ENCODE measurements at places on chromosomes 6 and 20.

DNA sequence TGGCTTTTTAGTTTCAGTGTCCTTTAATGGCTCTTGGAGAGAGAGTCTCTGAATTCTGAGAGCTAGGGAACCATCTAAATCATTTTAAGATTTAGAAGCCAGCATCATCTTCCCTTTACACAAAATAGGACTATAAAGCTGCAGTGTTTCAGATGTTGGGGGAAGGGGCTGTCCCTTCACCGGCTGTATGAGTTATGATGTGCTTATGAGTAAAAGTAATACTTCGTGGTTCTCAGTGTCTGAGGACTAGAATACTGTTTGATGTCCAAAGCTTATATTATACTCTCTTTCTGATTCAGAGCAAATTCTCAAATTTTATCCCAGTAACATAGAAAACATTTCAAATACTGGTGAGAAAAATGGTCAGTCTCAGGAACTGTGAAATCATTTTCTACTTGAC, 63.5 kb upstream of the FAM8A1 start:
- DNase-seq, result no peak

DNA sequence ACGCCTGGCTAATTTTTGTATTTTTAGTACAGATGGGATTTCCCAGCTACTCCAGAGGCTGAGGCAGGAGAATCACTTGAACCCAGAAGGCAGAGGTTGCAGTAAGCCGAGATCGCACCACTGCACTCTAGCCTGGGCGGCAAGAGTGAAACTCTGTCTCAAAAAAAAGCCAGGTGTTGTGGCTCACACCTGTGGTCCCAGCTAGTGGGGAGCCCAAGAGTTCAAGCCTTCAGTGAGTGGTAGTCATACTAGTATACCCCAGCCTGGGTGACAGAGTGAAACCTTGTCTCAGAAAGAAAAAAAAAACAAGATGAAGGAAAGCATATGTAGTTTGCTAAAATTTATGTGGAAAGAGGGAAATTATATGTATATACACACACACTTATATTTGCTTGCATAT, 20.0 kb upstream of the POU5F1 start:
- no peak for DNase-seq

- no peak for DNase-seq
Measured at GRCh38 chr20:50247196-50248094, 56.8 kb downstream of the CEBPB start.

GRCh38 chr6:51678905-51679620, 408.4 kb downstream of the PKHD1 start:
- DNase-seq, result no peak

- no peak for DNase-seq
Measured at GRCh38 chr6:13178107-13178506, 150.2 kb downstream of the TBC1D7 start.

- no peak for DNase-seq
Measured at GRCh38 chr6:7894262-7895124, 16.1 kb downstream of the TXNDC5 start.

DNA sequence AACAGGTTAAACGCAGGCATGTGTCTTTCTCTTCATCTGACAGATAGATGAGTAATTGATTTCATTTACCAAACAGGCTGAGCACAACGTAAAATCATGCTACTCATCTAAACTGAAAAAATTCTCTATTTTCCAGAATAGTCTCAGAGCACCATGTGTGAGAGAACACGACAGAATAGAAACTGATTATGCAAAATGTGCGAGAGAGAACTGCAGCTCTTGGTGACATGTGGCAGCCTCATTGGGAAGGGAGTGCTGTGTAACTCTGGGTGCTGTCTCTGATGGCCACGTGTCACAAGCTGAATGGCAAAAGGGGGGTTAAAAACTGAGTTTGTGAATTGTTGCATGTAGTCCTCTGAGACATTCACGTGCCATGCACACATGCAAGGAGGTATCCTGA, 143.7 kb upstream of the ATXN1 start:
- DNase-seq, result no peak

DNA sequence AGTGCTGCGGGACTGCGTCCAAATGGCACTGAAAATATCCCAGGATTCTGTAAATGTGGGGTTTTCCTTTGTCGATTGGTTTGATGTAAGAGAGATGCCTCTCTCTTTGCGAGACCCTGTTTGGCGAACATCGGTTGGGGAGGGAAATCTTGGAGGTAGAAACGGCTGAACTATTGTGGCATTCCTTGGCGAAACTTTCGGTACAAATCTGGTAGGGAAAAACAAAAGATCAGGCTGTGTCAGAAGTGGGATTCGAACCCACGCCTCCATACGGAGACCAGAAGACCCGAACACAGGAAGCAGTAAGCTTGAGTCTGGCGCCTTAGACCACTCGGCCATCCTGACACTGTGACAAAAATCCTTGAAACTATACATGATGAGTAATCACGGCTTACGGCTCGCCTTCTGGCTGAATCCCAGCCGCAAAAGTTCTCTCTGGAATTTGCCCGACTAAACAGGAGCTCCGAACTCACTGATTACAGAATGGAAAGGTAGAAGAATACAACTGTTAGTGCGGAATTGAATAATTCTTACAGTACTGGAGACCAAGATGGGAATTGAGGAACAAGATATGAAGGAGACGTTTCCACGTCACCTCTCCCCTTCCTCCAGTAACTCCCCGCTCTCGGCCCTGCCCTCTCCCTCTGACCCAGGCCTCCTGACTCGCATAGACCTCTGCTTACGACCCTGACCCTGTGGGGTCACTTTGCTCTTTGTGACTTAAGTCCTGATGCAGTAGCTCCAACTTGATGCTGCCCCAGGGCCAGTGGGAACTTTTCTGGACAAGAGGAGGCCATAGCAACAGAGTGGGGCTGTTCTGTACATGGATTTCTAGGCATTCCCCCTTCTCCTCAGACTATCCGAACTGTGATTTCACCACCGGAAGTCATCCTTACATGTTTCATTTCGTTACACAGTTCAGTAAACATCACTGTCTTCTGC, 132.8 kb upstream of the ZNF184 start:
- DNase-seq, result peak; percentile 77

- DNase-seq, result peak; percentile 30
Measured at GRCh38 chr20:35518955-35519354, 10.5 kb downstream of the C20orf173 start.

DNA sequence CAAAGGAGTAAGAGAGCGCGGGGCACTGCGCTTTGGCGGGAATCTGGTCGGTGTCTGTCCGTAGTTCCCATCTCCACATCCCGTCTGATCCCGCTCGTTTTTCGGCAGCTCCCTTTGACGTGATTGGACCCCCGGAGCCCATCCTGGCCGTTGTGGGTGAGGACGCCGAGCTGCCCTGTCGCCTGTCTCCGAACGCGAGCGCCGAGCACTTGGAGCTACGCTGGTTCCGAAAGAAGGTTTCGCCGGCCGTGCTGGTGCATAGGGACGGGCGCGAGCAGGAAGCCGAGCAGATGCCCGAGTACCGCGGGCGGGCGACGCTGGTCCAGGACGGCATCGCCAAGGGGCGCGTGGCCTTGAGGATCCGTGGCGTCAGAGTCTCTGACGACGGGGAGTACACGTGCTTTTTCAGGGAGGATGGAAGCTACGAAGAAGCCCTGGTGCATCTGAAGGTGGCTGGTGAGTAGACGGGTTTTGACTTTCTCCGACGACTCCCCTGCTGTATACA, 1.4 kb downstream of the BTN1A1 start:
- DNase-seq, result peak; percentile 14

- no peak for DNase-seq
Measured at GRCh38 chr20:3814928-3815495, 5.3 kb upstream of the AP5S1 start.

GRCh38 chr6:96156425-96156824, 140.7 kb downstream of the FUT9 start:
- DNase-seq, result no peak
